ENCODE measurements at places on chromosomes 7 and 10. TPM values are rescaled to one million over a fixed set of nuclear protein-coding genes. Genes with fewer than 3 reads are reported as not detected.
A peak's percentile ranks its signal among the peaks of the same experiment; 100 is the strongest.

Gene SPDYE2
- not detected for polyA plus RNA-seq

Gene ADCYAP1R1
- not detected for polyA plus RNA-seq

Gene GRM3
- polyA plus RNA-seq, result not detected

Gene FAM25C
- polyA plus RNA-seq, result 26.2 TPM

Gene VGF
- polyA plus RNA-seq, result 0.04 TPM

Gene ANK3
- polyA plus RNA-seq, result 9.1 TPM

DNA sequence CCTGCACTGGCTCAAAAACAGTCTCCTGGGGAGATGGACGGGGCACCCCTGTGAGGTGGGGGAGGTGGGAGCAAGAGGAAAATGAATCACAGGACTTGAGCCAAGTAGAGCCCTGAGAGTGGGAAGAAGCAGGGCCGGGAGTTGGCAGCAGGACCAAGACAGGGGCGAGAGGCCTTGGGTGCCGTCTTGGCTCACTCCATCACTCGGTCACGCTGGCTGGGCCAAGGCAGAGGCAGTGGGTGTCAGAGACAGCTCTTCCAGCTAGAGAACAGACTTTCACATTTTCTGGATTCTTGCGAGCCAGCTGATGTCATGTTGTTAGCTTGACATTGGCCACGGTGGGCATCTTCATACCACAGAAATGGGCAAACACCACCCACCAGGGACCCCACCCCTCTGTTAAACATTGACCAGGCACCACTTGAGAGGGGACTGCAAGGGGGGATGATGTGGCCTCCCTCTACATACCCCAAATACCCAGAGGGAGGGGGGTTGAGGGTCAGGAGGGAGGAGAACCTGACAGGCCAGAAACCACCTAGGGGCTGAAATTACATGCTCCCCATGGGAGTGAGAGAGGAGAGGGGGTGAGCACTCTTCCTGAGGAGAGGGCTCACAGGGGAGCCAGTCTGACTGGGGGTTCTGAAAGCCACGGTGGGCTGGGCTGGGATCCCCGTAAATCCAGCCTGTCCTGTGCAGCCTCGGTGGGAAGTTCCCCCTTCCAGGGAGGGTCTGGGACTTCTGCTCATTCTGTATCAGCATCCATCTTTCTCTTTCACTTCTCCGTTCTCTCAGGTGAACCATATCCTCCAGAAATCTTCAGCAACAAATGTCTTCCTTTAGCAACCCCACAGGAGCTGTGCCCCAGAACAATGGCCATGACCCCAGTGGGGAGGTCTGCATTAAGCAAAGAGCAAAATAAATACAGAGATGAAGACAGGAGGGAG is 19.6 kb downstream of the CAMK2B start:
- H3K4me3 ChIP-seq, result no peak overlapping the region
- H3K27ac ChIP-seq, result no peak overlapping the region
- no peaks in the 10 kb centered on the region for H3K27me3 ChIP-seq
- no peaks in the 10 kb centered on the region for H3K36me3 ChIP-seq
- DNase-seq, result no peak

DNA sequence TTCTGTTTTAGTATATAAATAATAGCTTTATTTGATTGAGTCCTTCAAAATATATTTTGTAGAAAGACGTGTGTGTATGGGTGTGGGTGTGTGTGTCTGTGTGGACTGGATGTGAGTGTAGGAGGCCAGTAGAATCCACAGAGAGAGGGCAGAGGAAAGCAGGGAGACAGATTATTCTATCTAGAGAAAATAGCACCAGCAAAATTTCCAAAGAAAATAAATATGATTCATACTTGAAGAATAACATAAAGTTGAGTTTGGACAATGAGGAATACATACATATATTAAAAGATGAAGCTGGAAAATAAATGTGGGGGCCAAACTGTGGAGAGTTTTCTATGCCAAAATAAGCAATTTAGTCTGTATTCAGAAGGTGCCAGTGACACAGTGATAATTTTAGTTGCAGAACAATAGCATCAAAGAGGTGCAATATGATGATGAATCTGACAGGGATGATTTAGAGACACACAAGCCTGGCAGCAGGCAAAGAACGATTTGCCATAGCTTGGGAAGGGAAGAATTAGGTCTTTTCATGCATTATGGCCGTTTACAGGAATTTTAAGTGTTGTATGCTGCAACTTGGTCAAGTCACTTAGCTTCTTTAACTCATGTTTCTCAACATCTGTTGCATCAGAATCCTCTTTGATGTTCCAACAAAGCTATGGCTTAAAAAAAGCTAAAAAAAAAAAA is 121.3 kb downstream of the SEMA3A start:
- peaks cover 6% of the 10 kb centered on the region for H3K4me1 ChIP-seq
- no peaks in the 10 kb centered on the region for H3K27me3 ChIP-seq
- no peak for DNase-seq
- no peak overlapping the region for H3K4me3 ChIP-seq
- no peak overlapping the region for H3K27ac ChIP-seq

DNA sequence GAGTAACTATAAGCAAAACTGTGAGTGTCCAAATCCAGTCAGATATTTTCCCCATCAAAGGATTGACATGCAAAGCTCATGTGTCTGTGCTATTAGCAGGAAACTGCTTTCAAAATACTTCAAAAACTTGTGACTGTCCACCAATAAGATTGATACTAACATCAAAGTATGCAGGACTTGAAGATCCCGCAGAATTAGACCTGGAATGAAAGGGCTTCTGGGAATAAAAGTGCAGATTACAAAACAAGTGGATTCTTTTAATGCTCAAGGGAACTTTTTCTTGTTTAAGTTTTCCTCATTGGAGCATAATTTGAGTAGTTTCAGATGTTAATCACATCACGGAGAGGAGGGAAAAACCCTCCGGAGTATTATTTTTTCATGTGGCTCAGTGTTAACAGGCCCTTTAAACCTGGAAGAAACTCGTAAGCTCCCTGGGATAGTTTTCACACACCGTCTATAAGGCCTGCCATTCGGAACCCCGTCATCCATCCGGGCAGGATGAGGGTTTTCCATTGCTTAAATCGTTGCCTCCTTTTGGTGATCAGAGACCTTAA is 33.9 kb upstream of the MKX start:
- no peaks in the 10 kb centered on the region for H3K4me1 ChIP-seq
- H3K4me3 ChIP-seq, result no peak overlapping the region
- no peak for DNase-seq
- H3K36me3 ChIP-seq, result no peaks in the 10 kb centered on the region

DNA sequence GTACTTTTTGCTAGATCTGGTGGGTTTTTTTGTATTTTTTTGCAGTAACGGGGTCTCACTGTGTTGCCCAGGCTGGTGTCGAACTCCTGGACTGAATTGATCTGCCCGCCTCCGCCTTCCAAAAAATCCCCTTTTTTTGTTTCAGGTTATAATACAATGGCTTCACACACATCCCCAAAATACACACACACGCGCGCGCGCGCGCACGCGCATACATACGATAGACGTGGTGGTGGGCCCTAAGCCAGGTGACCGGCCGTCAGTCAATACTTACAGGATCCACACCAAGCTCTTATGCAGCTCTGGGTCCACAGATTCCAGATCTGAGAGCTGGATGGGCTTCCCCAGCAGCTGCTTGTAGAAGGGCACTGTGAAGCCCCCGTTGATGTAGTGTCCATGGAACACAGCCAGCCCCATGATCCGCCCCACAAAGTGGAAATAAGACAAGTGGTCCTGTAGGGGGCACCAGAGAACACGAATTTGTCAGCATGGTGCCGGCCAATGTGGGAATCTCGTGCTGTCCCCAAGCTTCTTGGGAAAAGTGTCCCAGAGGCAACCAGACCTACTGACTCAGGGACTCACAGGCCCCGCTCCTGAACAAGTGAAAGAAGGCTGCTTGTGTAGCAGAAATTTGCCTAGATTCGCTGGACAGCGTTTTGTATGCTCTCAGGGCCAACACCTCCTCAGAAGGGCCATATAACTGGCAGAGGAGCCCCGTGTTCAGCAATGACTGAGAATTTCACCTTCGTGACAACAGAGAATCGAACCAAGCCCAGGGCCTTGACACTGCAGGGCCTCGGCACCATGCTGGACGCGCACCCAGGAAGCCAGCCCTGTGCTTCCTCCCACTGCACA is 103.6 kb downstream of the SMURF1 start:
- peak; percentile 54 for DNase-seq
- peak overlapping the region; percentile 34 for H3K27ac ChIP-seq
- no peaks in the 10 kb centered on the region for H3K27me3 ChIP-seq
- no peaks in the 10 kb centered on the region for H3K4me1 ChIP-seq

DNA sequence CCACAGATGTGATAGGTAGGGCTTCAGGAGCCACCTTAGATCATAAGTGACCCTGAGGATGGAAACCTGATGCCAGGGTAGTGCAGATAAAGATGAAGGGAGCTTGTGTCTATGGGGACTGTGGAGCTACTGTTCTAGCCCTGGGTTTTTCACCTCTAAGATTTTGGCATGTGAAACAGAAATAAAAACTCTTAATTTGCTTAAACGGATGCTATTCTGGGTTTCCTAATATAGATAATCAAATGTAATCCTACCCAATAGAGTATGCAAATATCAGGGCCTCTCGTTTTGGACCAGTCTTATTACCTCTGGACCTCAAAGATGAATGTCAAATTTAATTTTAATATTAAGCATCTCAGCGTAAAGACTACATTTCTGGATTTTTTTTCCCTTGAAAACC is 49.3 kb downstream of the ABCB4 start:
- H3K27me3 ChIP-seq, result no peaks in the 10 kb centered on the region
- no peaks in the 10 kb centered on the region for H3K4me1 ChIP-seq
- no peak overlapping the region for H3K27ac ChIP-seq
- no peak for DNase-seq
- H3K36me3 ChIP-seq, result no peaks in the 10 kb centered on the region
- H3K4me3 ChIP-seq, result no peak overlapping the region

DNA sequence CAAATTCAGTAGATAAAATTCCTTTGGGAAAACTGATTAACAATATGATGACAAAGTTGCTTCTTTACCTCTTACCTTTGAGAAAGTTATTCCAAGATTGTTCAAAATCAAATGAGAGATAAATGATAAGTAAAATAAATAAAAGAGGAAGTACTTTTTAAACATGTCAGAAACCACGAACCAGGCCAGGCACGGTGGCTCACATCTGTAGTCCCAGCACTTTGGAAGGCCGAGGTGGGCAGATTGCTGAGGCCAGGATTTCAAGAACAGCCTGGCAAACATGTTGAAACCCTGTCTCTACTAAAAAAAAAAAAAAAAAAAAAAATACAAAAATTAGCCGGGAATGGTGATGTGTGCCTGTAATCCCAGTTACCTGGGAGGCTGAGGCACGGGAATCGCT is 296.6 kb downstream of the HGF start:
- H3K4me3 ChIP-seq, result no peak overlapping the region
- no peaks in the 10 kb centered on the region for H3K36me3 ChIP-seq
- H3K4me1 ChIP-seq, result no peaks in the 10 kb centered on the region
- H3K27me3 ChIP-seq, result no peaks in the 10 kb centered on the region
- no peak for DNase-seq

DNA sequence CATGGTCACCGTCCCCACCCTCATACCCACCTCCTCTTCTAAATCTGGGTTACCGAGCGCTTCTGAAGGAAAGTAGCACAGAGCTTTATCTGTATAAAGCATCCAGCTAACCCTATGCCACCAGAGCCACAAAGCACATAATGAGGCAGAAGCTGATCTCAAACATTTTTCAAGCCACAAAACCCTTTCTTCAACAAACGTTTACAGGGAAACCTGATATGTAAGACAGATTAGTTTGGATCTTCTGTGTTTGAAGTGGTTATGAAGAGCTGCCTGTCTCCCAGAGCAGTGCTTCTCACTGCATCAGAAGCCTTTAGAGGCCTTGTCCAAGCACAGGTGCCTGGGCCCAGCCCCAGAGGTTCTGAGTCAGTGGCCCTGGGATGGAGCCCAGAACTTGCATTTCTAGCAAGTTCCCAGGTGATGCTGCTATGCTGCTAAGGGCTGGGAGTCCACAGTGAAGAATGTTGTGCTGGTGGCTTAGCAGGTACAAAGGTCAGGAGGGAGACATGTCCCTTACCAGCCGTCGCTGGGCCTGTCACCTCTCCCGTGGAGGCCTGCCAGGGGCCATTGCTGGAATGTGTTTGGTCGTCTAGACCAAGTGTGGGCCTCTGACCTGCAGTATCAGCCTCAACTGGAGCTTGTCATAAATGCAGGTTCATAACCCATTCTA is 90.4 kb downstream of the TAF3 start:
- H3K36me3 ChIP-seq, result no peaks in the 10 kb centered on the region
- H3K4me3 ChIP-seq, result no peak overlapping the region
- no peak overlapping the region for H3K27ac ChIP-seq
- DNase-seq, result no peak

DNA sequence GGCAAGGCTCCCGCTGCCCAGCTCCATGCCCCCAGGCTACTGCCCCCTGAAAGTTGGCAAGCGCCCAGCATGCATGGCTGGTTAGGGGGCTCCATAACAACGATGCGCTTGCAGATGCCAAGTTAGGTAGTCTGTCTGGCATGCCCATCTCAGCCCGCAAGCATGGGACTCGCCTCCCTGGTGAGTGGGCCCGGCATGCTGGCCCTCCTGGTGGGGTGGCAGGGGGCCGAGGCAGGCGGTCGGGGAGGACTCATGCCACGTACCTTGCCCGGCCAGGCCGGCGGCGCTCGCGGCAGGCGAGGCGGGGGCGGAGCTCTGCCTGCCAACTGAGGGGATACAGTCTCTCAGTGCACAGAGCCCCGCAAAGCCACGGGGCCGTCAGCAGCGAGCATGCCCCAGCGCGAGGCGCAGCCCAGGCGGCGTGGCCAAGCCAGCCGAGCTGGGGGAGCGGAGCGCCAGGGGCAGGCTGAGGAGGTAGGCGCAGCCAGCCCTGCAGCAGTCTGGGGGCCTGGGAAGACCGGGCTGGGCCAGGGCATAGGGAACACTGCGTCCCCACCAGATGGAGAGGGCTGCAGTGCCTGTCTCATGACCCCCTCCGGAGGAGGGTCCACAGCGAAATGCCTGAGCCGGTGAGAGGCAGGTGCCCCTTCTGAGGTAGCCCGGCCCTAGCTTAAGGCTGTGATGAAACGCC is 28.0 kb upstream of the NDST2 start:
- no peaks in the 10 kb centered on the region for H3K27me3 ChIP-seq
- H3K4me3 ChIP-seq, result no peak overlapping the region
- H3K27ac ChIP-seq, result no peak overlapping the region
- H3K36me3 ChIP-seq, result peaks cover 30% of the 10 kb centered on the region

DNA sequence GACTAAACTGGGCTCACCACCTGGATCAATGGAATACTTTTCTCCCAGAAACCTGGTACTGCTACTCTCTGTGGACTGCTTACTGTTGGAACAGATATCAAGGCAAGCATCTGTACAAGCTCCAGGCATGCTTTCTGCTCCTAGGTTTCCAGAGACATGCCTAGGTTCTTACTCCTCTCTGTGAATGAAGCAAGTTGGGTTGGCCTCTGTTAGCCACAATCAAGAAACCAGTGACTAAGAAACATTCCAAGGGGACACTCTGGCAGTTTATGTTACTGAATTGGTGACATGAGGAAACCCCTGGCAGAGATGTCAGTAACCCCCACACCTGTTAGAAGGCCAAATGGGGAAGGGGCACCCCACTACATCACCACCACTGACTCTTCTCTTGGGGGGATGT is 121.9 kb downstream of the GFRA1 start:
- no peak overlapping the region for H3K27ac ChIP-seq
- no peak for DNase-seq
- no peaks in the 10 kb centered on the region for H3K36me3 ChIP-seq
